CD4-positive, alpha-beta T cell treated with Interleukin-4 for 4 hours (primary cell): ENCODE measurements at places on chromosomes 5 and 9.

GRCh38 chr9:82299870-82300269 lies 311.3 kb downstream of the SPATA31D1 start:
- DNase-seq, result no peak

DNA sequence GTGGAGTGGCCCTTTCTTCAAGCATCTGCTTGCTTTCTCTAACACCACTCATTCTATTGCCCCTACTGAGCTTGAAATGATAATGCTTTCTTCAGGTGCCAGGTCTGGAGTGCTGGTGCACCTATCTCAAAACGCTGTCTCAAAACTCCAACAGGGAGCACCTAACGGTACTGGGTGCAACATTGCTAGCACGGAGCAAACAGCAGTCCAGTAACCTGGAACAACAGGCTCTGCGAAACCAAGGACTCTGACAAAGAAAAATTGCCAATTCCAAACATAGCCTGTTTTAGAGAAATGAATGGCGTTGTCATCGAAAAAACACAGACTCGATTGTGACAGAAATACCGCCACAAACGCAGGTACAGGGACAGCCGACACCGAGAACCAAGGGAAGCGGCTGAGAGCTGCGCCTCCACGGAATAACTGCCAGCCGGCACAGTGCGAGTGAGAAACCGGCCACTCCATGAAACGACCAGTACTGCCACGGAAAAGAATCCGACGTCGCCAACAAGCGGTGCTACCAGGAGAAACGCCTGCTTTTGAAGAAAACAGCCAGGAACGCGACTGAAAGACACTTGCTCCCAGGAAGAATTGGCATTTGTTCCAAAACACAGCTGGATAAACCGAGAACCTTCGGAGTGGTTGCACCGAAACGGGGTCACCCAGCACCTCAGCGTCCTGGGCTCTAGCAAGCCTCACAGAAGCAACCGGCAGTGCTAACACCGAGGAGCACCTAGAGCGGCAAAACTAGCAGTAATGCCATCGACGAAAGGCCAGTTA lies 3.1 kb downstream of the ANXA2R start:
- no peak for DNase-seq

DNA sequence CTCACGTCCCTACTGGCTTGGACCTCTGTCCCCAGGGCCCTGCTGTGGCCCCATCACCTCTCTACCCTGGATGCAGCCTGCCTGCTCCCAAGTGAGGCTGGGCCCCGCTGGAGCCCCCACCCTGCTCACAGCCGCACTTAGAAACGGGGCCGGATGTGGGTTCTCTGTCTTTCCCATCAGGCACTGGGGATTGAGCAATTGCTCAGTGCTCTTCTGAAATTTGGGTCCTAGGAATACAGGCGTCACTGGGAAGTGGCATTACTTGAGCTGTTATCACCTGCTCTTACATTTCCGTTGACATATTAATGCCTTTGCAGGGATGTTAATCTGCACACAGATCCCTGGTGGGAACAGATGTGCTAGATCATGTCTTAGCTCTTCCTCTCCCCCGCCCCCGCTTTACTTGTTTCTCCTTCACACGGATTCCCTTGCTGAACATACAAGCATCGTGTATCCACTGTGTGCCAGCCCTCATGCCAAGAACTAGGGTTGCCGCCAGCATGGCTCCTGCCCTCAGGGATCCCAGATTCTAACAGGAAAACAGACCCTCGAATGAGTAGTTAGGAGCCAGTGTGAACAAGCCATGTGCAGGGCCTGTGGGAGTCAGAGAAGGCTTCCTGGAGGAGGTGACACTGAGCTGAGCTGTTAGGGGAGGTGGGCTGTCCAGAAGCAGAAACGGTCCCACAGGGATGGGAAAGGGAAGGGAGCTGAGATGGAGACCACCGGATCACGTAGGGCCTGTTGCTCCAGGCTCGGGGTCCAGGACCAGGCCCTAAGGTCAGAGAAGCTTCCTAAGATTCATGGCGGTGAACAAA lies 65.1 kb downstream of the NEK6 start:
- no peak for DNase-seq

- no peak for DNase-seq
These were observed 163.7 kb downstream of the COL23A1 start for GRCh38 chr5:178426326-178427130.

- peak; percentile 85 for DNase-seq
These were observed 21.2 kb downstream of the TRIM14 start for GRCh38 chr9:98097836-98098235.

DNA sequence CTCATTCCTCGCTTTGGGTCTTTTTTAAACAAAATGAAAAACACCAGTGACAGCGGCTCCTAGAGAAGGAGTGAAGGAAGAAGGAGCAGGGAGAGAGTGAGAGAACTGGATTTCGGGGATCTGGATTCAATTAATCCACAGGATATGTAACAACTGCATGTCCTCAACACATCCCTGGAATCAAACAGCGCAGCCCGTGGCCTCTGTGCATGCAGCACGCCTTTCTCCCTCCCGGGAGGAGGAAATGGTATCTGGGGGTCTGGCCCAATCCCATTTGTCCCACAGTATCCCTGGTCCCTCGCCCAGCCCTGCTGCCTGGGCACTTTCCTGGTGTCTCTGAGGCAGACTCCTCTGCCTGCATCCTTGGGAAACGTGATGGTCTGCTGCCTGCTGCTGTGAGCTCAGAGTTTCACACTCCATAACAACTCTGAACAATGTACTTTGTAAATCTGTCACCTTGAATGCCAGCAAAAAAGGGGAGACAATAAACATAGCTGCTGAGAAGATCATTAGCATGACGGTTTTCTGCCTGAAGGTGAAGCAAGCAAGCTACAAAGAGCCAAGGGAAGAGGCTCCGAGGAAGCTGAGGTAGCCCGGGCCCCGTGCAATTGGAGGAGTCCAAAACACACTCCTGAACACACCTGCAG lies 56.1 kb downstream of the PTCH1 start:
- DNase-seq, result no peak

DNA sequence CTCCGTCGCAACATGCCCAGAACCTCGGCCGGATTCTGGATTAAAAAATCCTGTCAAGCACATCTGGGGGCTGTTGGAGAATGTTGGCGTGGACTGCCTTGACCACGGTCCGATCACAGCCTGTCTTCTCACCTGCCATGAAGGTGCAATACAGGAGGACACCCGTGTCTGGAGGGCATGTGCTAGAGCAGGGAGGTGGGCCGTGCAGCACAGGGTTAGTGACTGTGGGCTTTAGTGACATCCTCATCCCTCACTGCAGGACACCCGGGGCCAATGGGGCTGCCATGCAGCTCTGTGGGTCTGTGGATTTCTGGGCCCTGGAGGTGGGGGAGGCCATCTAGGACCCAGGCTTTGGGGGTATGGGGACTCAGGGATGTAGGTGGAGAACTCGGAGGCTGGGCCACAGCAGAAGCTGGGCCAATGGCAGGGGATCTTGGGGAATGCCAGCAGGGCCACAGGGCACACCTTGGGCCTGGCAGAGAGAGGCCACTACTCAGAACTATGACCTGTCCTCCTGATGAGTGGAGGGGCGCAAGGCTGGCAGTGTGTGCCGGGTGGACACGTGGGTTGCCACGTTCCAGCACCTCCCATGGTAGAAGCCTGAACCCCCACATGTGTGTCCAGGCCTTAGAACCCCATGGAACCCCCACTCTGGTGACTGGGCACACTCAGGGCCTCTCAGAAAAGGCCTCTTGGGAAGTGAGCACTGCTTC lies 23.3 kb downstream of the ZDHHC11B start:
- DNase-seq, result no peak

- DNase-seq, result no peak
These were observed 126.1 kb downstream of the SNX18 start for GRCh38 chr5:54643685-54644106.

DNA sequence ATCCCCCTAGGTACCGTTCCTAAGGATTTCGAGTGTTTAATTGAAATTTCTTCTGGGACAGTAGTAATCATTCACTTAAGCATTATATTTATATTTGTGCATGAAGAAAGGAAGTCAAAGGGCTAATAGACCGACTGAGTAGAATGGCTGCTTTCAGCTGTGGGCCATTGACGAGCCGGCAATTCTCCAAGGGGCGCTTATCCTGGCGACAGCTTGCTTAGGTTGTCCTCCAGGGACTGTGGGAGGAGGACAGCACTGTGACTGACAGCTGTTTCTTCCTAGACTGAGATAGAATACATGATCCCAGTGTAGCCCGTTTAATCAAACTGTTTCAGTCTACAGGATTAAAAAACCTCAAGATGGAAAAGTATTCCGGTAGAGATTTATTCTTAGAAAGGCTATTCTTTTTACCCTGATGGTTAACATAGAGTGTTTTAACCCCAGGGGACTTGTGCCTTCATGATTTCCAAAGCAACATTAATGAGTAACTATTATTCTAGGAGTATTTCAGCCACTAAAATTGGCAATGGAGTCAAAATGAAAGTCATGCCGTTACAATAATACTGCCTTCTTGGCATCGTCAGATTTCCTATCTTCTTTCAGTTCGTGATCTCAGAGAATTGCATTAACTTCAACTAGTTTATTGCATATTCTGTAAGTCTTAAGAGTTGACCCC lies 943.1 kb upstream of the WWC1 start:
- DNase-seq, result no peak

DNA sequence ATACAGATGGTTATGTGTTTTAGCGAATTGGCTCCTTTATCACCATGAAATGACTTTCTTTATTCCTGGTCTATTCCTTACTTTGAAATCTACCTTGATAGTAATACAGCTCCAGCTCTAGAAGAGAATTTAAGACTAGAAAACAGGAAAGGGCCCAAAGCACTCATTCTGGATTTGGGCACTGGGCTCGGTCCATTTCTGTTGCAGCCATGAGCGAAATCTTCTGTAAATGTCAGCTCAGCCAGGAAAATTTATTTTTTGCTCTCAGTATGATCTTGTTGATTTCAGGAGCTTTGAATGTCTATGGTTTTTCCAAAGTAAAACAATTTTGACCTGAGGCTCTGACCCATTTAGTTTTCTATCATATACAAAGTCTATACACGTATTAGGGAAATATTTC lies 104.1 kb downstream of the DIRAS2 start:
- DNase-seq, result no peak

DNA sequence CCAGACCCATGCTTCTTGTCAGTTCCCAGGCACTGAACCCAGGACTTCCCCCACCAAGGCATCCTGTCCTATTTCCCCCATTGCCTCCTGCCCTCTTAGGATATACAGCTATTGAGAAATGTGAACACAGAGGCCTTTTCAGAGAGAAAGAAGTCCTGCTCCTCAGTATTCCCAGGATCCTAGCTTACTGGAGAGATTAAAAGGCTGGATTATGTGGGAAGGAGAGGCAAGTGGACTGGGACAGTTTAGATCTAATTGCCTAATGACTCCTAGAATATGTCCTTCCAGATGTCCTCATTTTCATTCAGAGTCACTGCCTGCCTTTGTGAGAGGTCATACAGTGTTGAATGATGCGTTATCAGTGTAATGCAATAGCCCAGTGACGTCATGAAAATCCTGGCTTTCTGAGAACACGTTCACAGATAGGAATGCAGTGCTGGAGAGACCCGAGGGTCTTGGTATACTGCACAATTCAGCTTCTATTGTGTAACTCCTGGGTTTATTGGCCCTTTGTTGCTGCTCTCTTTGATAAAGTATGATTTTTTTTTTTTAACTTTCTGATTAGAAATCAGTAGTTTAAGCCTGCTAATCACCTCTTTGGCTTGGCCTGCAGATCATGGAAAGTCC lies 26.2 kb downstream of the WWC1 start:
- no peak for DNase-seq

- no peak for DNase-seq
These were observed 41.0 kb upstream of the FCN2 start for GRCh38 chr9:134839455-134840125.

DNA sequence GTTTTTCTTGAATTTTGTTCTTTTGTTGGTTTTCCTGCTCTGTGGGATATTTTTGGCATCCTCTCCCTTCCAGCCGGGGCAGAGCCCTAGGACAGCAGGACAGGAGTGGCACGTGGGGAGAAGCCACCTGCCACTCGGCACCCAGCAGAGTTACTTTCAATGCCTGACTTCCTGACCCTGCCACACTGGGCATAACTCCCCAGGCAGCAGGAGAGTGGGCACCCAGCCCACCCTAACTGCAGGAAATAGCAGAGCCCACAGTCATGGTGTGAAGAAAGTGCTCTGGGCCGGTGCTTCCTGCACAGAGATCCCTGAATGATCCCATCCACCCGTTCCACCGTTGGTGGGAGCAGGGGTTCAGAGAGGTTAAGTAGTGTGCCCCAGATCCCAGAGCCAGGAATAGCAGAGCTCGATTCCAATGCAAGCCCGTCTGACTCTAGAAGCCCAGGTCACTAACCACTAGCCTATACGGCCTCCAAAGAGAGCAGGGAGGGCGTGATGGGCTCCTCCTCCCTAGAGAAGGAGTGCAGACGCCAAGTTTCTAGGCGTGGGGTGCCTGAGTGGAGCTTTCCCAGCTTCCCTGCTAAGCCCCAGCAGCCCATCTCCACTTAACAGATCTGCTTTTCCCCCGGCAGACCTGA lies 8.1 kb upstream of the NUP214 start:
- no peak for DNase-seq

DNA sequence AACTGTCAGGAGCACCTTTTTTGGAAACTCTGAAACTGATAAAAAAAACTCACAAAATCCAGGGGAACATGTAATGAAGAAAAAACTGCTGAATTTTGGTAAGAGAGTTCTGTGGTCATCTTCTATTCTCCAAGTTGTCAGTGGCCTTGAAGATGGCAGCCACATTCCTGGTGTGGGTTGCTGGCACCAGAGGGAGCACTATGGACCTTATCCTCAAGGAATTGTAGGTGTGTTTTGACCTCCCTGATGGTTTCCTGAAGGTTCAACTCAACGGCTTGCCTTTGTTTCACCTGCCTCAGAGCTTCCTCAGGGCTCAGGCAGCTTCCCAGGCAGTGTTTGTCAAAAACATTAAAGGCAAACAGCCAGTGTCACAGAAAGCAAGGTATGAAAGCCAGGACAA lies 2.2 kb upstream of the SLC38A9 start:
- DNase-seq, result no peak

GRCh38 chr5:180790020-180790419 lies 12.6 kb downstream of the MGAT1 start:
- peak; percentile 18 for DNase-seq

- no peak for DNase-seq
These were observed 171.5 kb upstream of the ATP10B start for GRCh38 chr5:161023551-161023950.

DNA sequence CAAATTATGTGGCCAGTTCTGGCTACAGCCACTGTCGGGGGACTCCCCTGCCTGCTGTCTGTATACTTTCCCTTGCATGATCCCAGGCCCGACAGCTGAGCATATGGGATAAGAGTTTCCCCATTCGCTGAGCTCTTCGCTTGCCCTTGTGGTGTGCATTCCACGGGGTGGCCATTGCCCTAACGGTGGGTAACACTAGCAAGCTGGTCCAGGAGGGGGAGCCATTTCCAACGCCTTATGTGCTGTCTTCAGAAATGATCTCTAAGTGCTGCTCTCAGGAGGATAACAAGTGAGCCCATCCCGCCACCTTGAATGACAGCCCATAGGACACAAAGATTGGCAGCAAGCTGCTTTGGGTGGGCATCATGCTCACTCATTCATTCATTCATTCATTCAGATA lies 190.9 kb downstream of the FSTL4 start:
- no peak for DNase-seq

GRCh38 chr9:4891674-4892073 lies 93.4 kb upstream of the JAK2 start:
- no peak for DNase-seq

- DNase-seq, result no peak
These were observed 44.5 kb upstream of the JMY start for GRCh38 chr5:79191457-79191856.

- DNase-seq, result no peak
These were observed 12.8 kb upstream of the PHF19 start for GRCh38 chr9:120889606-120890271.
